Right renal cortex interstitium (tissue), 3 donors: ENCODE measurements at places on chromosomes 7 and 10. TPM values are rescaled to one million over a fixed set of nuclear protein-coding genes. Genes with fewer than 3 reads are reported as not detected.

ZCWPW1 gene
- 5.4 TPM for polyA plus RNA-seq

INPP5A gene
- 35.4 TPM for polyA plus RNA-seq

TLL2 gene
- polyA plus RNA-seq = 0.89 TPM

CNNM1 gene
- polyA plus RNA-seq = 1.6 TPM

FKBP6 gene
- polyA plus RNA-seq = 0.26 TPM

FAM107B gene
- 112 TPM for polyA plus RNA-seq

- no peak for DNase-seq
Measured at GRCh38 chr7:14195871-14196270, 206.4 kb upstream of the ETV1 start.

DNA sequence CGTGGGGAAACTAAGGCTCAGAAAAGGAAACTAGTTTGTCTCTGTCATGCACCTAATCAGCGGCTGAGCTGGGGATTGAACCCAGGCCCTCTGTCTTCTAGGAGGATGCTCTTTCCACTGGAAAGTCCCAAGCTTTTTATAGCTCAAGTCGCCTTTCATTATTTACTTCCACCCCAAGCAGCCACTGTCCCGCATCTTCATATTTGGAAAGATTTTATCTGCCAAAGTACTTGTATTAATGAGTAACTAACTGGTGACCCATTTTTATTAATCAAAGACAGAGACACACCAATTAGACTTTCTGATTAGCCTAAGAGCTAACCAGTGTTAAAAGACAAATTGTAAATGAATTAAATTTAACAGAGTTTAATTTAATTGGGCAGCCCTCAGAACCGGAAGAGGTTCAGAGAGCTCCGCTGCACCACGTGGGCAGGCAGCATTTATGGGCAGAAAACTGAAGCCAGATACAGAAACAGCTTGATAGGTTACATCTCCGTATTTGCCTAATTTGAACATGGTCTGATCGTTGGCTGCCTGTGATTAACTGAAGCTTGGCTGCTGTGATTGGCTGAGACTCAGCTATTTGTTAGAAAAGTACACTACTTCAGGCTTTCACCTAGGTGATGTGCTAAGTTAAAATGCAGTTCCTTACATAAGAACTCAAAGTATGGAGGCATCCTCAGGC lies 78.5 kb upstream of the PDCD4 start:
- no peak for DNase-seq

DNA sequence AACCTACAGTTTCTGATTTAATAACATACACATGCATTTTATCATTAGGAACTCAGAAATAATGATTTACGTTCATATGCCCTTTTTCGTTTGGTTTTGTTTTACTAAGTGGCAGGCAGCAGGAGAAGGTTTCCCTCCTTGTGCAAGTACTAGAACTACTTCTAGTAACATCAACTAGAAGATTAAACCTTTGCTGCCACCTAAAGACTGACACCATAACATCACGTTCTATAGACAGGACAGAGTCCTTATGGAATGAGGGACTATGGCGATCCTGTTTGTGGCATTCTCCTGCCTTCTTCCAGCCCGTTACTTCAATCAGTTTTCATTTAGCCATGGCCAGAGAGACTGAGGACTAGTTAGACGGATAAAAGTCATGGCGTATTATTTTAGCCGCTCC lies 53.2 kb downstream of the GAD2 start:
- DNase-seq = peak; percentile 8

DNA sequence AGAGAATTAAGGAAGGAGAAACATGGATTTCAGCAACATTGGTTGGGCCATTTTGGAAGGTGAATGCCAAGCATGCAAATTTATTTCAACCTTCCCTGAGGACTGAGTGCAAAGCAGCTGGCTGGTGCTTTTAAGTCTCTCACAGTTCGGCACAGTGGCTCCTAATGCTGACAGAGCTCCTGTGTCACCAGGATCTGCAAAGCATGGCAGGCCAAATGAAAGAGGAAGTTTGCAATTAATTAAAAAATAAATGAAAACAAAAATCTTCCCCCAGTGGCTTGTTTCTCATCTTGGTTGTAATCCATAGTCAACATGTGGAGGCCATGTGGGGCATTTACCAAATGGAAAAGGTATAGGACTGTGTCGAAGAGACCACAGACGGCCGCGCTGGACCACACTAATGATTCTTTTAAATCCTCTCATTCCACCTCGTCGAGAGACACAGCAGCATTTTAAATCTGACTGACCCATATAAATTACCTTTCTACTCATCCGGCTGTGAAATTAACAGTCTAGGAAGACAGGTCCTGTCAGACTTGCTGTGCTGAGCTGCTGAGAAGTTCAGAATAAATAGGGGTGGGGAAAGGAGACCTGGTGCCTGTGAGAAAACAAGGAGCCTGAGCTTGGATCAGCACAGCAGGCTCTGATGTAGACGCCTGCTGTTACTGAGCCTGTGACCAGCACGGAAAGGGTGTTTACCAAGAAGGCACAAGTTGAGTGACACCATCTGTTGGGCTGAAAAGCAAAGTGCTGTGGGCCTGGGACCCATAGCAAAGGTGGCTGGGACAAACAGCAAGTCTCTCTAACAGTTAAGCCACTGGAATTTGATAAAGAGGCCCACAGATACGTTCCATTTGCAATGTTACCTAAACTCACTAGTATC lies 136.0 kb upstream of the COL1A2 start:
- DNase-seq = no peak

DNA sequence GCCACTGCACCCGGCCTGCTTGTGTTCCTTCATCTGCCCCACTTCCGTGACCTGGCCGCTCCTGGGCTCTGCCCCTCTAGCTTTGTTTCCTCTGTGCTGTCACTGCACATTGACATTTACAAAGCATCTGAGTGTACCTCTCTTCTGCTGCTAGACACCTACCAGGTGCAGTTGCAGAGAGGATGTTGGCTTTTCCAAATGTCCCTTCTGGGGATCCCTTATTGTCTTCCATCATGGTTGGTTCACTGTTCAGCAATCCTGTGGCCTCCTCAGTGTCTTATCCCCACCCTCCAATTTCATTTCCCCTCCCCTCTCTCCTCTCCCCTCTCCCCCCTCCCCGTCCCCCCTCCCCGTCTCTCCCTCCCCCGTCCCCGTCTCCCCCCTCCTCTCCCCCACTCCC lies 13.8 kb downstream of the VWA2 start:
- DNase-seq = no peak

GRCh38 chr10:3573498-3573897 lies 211.5 kb downstream of the KLF6 start:
- no peak for DNase-seq

DNA sequence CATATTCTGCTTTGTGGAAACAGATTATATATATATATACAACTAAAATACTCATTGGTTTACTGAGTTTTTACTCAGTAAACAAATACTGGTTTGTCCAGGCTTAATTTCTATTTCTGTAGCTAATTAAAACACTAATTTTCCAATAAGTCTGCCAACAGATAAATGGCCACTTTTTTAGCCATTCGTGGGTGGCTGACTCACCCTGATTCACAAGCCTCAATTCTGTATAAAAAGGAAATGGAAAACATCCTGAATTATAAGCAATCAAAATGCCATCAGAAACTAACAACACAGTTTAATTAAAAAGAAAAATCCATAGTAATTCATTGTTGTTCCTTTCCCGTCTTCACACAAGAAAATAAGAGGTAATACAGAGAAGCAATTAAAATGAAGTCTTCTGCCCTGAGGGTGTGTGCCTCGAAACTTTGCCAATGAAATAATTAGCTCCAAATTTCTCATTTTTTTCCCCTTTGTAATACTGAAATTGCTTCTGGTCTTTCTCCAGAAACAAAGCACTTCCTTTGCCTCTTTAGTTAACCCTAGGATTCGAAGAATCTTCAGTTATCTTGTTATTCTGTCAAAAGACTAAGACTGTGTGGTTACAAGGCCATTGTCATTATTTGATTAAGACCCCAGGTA lies 118.7 kb upstream of the PTN start:
- DNase-seq = no peak

DNA sequence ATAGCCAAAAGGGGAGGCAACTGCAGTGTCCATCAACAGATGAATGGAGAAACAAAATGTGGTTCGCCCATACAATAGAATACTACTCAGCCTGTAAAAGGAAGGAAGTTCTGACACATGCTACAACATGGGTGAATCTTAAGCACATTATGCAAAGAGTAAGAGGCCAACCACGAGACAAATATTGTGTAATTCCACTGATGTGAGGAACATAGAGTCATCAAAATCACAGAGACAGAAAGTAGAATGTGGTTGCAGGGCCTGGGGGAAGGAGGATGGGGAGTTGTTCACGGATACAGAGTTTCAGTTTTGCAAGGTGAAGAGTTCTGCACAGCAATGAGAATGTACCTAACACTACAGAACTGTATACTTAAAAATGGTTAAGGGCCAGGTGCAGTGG lies 13.7 kb upstream of the C10orf71 start:
- no peak for DNase-seq

DNA sequence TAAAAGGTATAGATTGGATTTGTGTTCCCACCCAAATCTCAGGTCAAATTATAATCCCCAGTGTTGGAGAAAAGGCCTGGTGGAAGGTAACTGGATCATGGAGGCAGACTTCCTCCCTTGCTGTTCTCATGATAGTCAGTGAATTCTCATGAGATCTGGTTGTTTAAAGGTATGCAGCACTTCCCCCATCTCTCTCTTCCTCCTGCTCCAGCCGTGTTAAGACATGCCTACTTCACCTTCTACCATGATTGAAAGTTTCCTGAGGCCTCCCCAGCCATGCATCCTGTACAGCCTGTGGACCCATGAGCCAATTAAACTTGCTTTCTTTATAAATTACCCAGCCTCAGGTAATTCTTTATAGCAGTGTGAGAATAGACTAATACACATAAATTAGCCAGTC lies 39.1 kb downstream of the HTR7 start:
- DNase-seq = no peak

DNA sequence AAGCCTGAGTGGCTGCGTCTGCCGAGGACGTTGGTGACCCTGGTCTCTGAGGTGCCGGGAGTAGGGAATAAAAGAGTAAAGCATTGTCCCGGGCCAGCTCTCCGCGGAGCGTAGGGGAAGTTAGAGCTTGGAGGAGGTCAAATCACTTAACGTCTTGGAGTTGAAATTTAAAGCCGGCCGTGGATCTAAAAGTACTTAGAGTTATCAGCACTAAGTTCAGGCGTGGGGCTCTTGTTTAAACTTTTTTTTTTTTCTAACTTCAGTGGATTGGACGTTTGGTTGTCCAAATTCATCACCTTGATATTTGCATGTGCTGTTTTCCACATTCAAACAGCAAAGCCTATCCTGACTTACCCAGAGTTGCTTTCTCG lies 700 bp downstream of the NIPSNAP2 start:
- no peak for DNase-seq

DNA sequence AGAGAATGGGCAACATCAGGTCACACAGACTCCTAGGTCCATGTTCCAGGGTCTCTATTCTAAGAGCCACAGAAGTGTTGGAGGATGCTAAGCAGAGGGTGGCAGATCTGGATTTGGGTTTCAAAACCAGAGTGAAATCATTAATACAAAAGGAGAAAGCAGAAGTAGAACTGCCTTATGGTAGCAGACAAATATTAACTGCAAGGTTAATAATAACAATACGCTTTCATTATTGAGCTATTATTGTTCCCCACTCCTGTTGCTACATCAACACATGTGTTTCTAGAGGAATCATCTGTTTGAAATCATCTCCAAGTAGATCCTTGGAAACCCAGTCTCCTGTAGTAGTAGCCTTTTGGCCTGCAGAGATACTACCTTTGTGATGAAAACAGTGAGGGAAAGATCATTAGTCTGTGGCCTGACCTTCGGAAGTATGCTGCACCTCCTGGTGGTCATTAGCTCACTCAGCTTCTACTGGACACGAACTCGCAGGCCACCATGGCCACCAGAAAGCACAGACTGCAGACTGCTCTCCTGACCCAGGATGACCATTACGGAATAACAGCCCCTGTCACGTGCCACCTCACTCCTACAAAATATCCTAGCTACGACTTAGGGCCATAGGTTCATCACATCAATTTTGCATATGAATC lies 84.6 kb downstream of the XPNPEP1 start:
- no peak for DNase-seq

DNA sequence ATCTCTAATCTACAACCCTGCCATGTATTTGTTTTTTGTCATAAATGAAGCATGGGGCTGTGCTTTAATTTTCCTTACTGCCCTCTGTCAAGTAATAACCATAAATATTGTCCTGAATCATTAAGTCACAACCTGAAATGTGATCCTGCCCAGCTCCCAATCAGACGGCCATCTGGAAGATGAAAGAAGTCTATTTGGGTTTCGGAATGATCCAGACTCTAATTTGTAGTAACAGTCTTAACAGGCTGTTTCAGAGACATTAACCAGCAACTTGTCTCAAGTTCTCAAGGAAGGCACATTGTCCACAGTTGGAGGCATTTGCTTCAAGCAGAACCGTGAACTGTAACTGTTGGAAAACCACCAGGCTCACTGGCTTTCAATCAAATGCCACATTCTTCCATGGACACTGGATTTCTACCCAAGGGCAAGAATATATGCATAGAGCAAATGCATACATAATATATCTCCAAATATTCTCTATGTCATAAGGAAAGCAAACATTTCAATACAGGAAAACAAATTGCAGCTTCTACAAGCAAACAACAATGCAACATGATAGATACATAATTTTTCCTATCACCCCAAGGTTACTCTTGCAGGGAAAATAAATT lies 405.2 kb upstream of the NPVF start:
- no peak for DNase-seq

GRCh38 chr7:23713285-23714149 lies 3.5 kb downstream of the STK31 start:
- no peak for DNase-seq

DNA sequence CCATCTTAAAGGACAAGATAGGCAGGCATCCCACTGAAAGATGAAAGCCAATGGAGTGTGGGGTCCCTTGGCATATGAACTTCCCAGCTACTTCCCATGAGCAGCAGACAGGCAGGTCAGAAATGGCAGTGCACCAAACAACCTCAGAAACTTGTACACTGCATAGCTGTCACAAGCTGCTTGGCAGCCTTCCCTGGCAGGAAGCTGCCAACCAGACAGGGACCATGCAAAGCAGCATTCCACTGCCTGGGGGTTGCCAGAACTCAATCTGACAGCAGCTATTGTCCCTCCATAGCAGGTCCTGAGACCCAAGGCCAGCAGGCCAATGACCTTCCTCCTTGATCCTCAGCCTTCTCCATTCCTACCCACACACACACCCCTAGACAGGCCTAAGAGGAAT lies 139.5 kb downstream of the PLCE1 start:
- DNase-seq = no peak

DNA sequence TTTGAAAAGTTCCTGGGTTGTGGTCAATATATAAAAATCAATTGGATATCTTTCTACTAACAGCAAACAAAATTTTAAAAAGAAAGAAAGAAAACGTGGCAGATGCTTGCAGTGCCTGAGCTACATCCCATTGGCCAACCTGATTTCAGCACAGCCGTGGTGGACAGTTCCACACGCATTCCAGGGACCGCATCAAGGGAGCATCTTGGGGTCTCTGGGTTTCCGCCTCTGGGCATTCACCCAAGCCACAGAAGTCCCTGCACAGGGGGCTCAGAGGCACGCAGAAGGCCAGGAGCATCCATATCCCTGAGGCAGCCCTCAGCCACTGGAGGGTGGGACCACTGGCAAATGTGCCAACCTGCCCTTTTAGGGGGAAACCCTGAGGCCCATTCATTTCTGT lies 254.5 kb upstream of the RNF32 start:
- DNase-seq = peak; percentile 49

- DNase-seq = no peak
Measured at GRCh38 chr10:78703593-78703992, 365.2 kb upstream of the ZMIZ1 start.
